ENCODE measurements at places on chromosomes 11 and 22. TPM values are rescaled to one million over a fixed set of nuclear protein-coding genes. Genes with fewer than 3 reads are reported as not detected.

Gene ACR
- not detected for total RNA-seq

Gene RRM1
- total RNA-seq, result 80.2 TPM

Gene OR52H1
- total RNA-seq, result not detected

Gene AGBL2
- 3.2 TPM for total RNA-seq

- no peak for DNase-seq
These were observed 8.7 kb downstream of the B4GALNT4 start for GRCh38 chr11:377883-378500.

Gene RASL10A
- total RNA-seq, result 1.6 TPM

DNA sequence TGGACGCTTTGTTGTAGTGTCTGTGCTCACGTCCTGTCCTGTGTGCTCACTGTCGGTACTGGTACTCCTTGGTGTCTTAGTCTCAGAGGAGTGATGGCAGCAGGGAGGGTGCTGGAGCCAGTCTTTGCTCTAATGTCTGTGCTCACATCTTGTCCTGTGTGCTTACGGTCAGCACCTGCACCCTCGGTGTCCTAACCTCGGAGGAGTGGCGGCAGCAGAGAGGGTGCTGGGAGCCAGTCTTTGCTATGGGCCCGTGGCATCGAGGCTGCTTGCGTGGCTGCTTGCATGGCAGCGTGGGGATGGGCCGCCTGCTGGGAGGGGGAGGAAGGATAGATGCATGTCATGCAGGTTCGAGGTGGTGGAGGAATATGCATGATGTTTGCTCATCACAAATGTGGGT, 12.7 kb downstream of the IGHMBP2 start:
- no peak for DNase-seq

Gene MRPL48
- total RNA-seq, result 37.5 TPM

GRCh38 chr11:35605706-35606105, 12.6 kb upstream of the FJX1 start:
- DNase-seq, result no peak

DNA sequence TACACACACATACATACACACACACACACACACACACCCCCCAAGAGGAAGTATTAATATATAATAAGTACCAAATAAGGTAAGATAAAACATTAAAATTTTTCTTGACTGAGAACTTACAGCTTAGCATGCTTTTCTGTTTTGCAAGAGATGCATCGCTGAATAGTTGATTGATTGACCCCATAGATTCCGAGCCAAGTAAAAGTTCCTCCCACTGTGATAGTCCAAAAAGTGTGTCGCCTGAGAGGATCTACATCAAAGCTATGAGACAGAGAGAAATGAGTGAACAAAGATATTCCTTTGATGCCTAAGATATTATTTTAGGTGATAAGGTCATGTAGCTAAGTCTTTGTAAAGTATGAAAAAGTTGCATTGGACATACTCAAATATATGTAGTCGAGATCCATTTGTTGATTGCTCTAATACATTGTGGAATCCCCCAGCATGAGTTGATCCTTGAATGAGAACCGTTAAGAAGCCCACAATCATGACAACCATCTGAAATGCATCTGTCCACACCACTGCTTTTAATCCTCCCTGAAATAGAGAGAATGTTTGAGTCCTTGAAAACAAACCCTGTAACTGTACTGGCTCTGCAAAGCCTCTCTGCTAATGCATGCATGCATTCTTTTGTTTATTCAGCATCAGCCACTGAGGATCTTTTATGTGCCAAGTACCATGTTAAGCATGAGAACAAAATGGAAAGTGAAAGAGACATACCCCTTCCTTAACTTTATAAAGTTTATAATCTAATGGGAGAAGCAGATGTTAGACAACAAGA, 18.3 kb downstream of the SLC5A12 start:
- DNase-seq, result no peak

DNA sequence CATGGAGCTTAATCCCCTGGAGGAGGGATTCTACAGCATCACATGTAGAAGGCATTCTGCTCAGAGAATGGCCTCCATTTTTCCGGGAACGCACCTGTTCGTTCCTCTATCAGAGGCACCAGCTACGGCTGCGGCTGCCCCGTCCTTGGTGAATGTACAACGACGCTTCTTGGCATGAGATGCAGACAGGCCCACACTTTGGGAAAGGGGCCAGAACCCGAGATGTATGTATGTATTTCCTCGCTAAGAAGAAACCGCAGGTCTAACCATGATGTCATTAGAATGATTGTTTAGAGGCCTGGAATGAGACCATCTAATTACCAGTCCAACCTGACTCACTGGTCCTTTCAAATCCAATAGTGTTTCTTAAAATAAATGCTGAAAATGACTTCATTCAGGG, 1293.4 kb downstream of the TBC1D22A start:
- no peak for DNase-seq

Gene DMC1
- 4.4 TPM for total RNA-seq

- DNase-seq, result no peak
These were observed 457.0 kb downstream of the NTM start for GRCh38 chr11:131827430-131827829.

Measured in Calu3 (cell line).